ENCODE measurements at places on chromosomes 4 and X. TPM values are rescaled to one million over a fixed set of nuclear protein-coding genes. Genes with fewer than 3 reads are reported as not detected.

The TMEM154 gene
- 2.5 TPM for polyA plus RNA-seq

The TRPC3 gene
- polyA plus RNA-seq = 6.3 TPM

The GABRA4 gene
- polyA plus RNA-seq = not detected

The FUNDC1 gene
- 23.7 TPM for polyA plus RNA-seq

DNA sequence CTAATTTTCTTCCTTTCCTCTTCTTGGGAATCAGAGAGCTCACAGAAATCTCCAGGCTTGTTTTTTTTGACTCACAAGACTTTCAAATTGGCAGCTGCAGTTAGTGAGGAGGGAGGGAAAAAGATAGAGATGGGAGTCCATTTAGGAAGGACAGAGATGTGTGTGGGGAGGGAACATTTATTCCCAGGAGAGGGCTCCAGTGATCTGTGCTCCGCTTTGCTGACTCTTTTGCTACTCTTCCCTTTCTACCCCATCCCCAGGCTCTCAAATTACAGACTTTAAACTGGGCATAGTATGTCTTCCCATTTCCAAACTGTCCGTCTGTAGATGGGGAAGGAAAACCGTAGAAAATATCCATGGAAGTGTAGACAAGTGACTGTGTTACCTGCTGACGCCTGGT, 39.1 kb upstream of the UCP1 start:
- H3K27ac ChIP-seq = no peak overlapping the region
- no peak overlapping the region for H3K4me3 ChIP-seq
- peaks cover 5% of the 10 kb centered on the region for H3K4me1 ChIP-seq
- no peaks in the 10 kb centered on the region for H3K27me3 ChIP-seq
- no peak for DNase-seq

DNA sequence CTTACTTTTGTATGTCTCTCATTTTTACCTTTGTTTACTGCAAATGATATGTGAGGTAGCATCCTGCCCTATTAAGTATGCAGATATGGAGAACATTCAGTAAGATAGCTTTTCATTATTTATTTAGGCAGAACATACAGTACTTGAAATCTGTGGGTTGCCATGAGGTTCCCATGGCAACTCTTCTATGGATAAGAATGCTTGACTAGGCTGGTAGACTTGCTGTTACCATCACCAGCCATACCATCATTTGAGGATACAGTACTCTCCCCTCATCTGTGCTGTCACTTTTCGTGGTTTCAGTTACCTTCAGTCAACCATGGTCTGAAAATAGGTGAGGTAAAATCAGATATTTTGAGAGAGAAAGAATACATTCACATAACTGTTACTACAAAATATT, 56.7 kb downstream of the NAF1 start:
- DNase-seq = no peak
- no peaks in the 10 kb centered on the region for H3K36me3 ChIP-seq
- no peak overlapping the region for H3K4me3 ChIP-seq
- H3K27ac ChIP-seq = no peak overlapping the region

GRCh38 chrX:17328837-17329236, 46.2 kb upstream of the NHS start:
- no peaks in the 10 kb centered on the region for H3K4me1 ChIP-seq
- DNase-seq = no peak
- no peak overlapping the region for H3K27ac ChIP-seq
- H3K27me3 ChIP-seq = no peaks in the 10 kb centered on the region
- no peak overlapping the region for H3K4me3 ChIP-seq
- no peaks in the 10 kb centered on the region for H3K36me3 ChIP-seq

DNA sequence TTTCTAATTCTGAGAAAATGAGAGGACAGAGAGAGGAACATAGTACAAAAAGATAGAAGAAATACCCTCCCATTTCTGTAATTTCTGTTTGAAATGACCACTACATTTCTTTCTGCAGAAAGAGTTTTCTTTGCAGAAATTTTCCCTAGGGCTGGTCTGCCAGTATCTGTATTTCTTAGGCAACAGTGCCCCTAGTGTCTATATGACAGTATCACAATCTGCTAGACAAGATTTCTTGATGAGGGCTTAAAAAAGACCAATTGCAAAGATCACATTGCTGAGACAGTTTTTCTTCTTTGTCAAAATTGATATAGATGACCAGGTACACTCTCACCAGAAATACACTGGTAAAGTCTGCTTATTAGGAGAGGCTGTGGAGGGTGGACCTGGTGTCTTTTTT, 81.0 kb upstream of the ZDHHC15 start:
- no peak overlapping the region for H3K27ac ChIP-seq
- no peaks in the 10 kb centered on the region for H3K27me3 ChIP-seq
- H3K4me1 ChIP-seq = no peaks in the 10 kb centered on the region
- H3K4me3 ChIP-seq = no peak overlapping the region

Measured in left lung (tissue), 14 donors.